ENCODE measurements at places on chromosomes 2 and 18.

GRCh38 chr2:29063646-29064345, 10.5 kb downstream of the PCARE start:
- no peak for DNase-seq

GRCh38 chr2:210662560-210662959, 106.2 kb downstream of the CPS1 start:
- no peak for DNase-seq

DNA sequence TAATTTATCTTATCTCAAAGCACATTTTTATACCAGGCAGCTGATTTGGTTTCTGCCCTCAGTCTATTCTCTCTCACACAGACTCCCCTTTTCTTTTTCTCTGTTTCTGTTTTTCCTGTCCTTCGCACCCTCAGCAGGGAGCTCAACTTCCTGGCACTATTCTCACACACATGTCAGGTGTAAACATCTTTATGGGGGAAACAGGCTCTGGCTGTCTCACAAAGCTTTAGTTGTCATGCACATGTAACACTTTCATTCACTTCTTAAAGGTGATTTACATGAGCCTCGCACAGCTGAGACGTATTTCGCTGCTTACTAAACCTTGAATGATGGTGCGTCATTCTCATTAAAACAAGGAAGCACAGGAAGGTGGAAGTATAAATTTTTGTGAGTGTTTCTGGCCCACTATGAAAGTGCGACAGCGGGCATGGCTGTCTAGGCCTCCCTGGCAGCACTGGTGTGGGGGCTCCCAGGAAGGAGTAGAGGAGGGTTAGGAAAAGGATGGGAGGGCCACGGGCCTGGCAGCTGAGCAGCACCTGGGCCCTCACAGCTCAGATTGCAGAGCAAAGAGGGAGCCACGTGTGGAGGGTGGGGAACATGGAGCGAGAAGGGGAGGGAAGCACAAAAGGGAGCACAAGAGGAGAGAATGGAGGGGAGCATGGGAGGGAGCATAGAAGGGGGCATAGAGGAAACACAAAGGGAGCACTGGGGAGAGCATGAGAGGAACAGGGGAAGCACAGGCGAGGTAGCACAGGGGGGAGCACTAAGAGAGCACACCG, 46.2 kb upstream of the SNTG2 start:
- DNase-seq, result no peak

- no peak for DNase-seq
Observed at GRCh38 chr18:58911766-58912165, 47.1 kb downstream of the ZNF532 start.

GRCh38 chr2:58350484-58350883, 109.4 kb upstream of the FANCL start:
- no peak for DNase-seq

DNA sequence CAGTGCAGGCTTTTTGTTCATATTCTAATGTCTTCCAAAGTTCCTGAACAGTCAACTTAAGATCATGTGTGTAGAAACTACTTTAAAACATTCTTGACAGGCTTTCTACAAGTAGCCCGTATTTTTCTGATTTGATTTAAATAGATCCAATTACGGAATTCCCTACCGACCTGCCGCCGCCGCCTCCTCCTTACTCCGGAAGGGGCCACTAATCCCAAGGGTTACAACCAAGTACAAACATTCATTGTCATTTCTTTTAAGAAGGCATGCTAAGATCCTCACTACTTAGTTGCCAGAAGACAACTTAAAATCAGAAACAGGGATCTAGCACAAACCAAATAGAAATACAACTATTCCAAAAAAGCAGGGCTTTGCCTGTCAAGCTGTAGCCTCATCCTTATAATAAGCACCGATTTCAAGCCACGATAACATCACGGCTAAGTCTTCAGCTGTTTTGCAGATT, 784 bp downstream of the WDR33 start:
- DNase-seq, result no peak

DNA sequence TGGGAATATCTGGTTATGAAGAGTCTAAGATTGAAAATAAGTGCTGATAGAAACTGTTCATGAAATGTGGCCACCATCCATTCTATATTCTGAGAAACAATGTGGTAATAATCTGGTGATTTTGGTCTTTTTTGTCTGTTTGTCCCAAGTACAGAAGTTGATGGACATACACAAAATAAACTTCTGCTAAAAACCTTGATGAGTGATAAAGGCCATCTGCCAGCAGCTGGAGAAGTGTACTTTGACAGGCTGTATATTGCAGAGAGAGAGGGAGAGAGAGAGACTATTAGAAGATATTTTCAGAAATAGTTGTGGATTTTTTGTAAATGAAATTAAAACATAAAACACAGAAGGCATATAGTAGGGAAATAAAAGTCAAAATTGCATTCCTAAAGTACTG, 96.9 kb upstream of the NABP1 start:
- DNase-seq, result no peak

- DNase-seq, result no peak
Observed at GRCh38 chr2:236899146-236899545, 186.5 kb upstream of the COPS8 start.
